Astrocyte of the cerebellum (primary cell): ENCODE measurements at places on chromosomes 12 and 14.

DNA sequence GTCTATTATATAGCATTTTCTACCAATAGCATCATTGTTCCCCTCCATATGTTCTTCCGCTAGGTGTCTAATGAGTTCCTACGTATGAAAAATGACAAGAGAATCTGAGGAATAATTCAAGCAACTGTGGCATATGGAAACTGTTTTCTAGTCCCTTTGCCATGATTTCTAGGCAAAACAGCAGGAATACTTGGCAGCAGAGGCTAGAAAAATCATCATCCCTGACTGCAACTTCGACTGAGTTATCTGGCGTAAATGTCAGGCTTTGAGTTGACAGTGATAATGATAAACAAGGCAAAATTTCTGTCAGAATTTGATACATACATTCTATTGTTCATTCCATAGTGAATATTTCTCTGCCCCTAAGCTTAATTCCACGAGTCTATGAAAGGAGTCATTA, 572.8 kb upstream of the USP15 start:
- DNase-seq = no peak

DNA sequence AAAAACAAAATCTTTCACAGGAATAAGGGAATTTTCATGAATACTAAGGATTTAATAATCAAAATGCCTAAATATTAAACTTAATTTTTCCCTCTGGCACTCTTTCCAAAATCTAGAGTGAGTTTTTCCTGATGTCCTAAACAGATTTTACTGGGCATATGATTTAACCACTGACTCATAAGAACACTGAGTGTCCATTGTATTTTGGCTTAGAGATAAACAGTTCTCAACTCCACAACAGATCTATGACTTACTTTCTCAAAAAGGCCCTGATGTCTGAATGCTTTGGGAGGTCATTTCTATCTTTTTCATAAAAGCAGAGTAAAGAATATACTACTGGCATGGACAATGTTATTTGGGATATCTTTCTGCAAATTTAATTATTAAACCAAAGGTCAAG, 15.0 kb downstream of the TMBIM4 start:
- DNase-seq = no peak

DNA sequence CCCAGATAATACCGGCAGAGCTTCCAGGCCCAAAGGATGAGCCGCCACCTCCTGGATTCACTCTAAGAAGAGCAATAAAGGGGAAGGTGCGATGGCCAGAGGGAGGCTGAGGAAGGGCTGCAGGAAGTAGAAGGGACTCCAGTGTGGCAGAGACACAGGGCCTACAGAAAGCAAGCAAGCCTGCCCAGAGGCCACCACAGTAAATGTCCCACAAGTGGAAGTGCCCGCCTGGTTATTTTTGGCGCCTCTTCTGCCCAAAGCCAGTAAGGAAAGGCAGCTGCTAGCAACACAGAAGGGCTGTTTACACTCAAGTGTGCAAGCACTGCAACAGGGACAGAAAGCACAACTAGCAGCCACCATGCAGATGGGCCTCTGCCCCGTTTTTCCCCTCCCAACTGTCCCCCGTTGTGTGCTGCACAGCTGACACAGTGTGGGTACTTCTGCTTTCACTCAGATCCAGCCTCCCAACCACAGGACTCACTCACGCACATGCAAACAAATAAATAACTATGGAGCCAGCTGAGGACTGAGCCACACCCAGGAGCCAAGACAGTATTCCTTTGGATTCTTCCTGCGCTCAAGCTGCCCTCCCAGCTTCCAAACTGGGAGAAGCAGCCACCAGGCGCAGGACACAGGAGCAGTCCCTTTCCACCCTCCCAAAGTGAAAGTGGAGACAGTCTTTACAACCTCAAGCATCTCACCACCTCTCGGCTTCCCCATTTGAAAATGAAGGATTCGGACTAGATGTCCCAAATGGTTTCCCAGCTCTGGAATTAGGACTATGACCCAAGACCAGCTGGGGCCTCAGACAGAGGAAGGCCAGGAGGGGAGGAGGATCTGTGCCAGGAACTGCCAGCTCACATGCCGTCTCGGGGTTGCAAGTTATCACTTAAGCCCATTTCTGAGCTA, 40.0 kb upstream of the PNMA1 start:
- no peak for DNase-seq

DNA sequence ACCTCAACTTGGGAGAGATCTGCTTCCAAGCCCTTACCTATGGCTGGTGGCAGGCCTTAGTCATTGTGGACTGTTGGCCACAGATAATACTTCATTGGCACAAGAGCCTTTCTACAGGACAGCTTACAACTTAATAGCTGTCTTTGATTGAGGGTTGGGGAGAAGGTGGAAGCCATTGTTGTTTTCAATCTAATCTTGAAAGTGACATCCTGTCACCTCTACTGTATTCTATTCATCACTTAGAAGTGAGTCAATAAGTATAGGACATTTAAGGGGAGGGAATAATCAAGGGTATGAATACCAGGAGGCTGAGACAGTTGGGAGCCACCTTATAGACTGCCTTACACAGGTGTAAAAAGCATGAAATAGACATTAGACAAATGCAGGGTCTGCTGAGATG, 906.3 kb downstream of the NRXN3 start:
- DNase-seq = no peak

- DNase-seq = no peak
These were observed 5.7 kb downstream of the AHNAK2 start for GRCh38 chr14:104972301-104973134.

DNA sequence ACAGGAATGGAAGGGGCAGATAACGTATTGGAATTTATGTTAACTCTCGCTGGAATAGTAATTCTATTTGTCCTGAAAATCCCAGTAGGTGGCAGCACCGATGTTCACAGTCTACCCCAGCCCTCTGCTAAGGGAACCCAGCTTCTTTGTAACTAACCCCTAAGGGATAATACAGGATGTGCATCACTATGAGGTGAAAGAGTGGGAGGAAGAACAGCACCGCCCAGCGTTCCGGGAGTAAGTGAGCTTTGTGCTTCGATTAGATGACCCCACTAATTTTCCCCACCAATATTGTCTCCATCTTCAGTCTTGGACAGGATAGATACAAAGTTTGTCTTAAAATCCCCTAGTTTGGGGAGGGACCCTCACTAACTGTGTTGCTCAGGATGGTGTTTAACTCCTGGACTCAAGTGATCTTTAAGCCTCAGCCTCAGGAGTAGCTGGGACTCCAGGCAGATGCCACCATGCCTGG, 2.7 kb downstream of the SLC2A3 start:
- DNase-seq = peak; percentile 92

- no peak for DNase-seq
These were observed 7.3 kb downstream of the TMEM116 start for GRCh38 chr12:112005419-112006395.

DNA sequence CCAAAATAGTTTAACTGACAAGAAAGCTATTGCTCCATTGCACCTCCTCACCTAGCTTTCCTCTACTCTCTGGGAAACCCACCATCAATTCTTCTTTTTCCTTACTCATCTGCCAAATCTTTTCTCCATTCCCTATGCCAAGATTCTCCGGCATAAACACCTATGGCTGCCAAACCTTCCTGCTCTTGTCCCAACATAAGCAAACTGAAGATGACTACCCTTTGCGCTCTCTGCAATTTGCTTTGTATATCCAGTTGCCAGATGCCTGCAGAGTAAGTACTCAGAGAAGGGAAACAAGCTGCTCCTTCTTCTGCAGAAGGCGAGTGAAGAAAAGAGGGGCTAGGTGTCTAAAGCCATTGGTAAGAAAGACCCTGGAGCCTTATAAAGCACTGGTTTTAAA, 11.5 kb downstream of the PTGER2 start:
- peak; percentile 62 for DNase-seq

DNA sequence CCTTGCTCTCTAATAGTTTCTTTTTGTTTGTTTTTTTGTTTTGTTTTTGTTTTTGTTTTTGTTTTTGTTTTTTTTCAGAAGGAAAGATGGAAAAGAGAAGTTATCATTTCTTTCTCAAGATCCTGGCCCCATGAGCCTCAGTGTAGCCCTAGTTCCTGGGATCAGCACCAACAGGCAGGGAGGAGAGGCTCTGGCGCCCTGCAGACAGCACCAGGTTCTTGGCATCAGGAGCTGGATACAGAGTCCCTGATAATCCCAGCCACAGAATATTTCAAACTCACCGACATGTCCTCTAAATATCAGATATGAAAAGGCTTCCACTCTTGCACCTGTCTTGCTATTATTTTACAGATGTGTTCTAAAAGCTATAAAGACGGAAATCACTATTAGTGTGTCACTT, 52.7 kb downstream of the FOXN3 start:
- no peak for DNase-seq
